Astrocyte (in vitro differentiated cells and primary cell): ENCODE measurements at places on chromosomes 16 and 17.

DNA sequence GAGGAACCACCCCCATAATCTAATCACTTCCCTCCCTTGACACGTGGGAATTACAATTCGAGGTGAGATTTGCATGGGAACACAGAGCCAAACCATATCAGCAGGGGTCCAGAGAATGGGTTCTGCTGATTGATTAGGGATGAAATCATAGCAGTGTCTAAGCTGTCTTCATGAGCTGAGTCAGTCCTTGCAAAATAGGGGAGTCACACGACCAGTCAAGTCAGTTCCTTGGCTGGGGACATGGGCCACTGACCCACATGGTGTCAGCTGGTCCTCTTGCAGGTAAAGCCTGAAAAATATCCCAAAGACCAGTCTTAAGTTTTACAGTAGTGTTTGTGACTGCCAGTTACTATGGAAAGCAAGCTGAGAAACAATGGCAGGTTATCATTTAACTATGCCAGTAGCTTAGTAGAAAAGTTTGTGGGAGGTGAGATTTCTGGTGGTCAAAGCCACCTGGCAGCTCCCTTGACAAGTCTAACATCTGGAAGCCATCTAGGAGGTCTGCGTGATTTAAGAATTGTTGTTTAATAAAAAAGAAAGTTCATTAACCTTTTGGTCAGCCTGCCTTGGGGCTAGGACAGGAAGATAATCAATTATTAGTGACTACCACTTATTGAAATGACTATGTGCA, 15.7 kb upstream of the ATF7IP2 start:
- peak; percentile 18 for DNase-seq

GRCh38 chr16:20938426-20938825, 37.9 kb downstream of the LYRM1 start:
- DNase-seq, result peak; percentile 40

- DNase-seq, result no peak
Observed at GRCh38 chr16:62249069-62249468, 212.8 kb upstream of the CDH8 start.

GRCh38 chr16:1308036-1308976, 1.1 kb upstream of the UBE2I start:
- peak; percentile 46 for DNase-seq

- peak; percentile 94 for DNase-seq
Observed at GRCh38 chr17:80791758-80792284, 199.8 kb upstream of the CHMP6 start.

DNA sequence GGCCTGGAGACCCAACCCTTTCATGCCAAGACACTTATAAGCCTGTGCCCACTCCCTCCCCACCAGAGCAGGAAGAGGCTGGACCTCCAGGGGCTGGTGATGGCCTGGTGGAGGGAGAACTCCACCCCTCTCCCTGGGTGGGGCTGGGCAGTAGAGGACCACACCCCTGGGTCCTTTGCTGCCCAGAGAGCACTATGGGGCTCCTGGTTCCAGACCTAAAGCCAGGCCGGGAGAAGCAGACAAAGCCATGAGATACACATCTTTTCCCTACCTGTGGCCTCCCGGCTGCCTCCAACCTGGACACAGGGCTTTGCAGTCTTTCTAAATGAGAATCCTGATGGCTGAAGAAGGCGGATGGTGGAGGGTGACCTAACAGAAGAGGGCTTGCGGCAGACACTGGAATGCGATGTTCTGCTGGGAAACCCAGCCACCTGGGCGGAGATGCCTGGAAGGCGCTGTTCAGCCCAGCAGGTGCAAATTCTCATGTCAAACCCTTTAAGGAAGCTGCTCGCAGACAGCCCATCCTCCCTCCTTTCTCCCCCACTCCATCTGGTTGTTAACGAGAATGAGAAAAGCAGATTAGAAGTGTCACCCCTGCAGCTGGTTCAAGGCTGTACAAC, 43.9 kb upstream of the KIFC3 start:
- no peak for DNase-seq

DNA sequence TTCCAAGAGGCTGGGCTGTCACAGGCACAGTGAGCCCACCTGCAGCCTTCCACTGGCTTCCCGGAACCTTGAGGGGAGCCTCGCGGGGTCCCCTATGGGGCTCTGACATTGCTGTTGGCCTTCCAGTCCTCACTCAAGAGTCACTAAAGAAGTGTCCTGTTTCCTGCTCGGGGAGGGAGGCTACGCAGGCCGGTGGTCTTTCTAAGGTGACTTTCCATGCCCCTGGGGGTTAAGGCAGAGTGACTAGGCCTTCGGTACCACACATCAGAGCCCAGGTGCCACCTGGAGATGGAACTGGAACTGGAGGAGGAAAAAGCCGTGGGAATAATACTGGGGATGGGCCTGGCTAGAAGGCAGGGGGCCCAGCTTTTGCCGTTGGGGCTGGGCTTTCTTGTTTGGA, 72.1 kb downstream of the IL21R start:
- DNase-seq, result no peak

- DNase-seq, result no peak
Observed at GRCh38 chr16:57955572-57956188, 15.2 kb downstream of the CNGB1 start.

DNA sequence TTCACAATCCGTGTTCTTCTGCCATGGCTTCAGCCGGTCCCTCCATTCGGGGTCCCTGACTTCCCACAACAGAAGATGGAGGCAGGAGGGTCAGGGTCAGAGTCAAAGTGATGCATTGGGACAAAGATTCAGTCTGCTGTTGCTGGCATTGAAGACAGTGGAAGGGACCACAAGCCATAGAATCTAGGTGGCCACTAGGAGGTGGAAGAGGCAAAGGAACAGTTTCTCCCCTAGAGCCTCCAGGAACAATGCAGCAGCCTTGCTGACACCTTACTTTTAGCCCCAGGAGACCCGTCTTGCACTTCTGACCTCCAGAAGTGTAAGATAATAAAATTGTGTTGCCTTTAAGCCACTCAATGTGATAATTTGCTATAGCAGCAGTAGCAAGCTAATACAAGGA, 55.9 kb downstream of the MFSD11 start:
- peak; percentile 6 for DNase-seq

DNA sequence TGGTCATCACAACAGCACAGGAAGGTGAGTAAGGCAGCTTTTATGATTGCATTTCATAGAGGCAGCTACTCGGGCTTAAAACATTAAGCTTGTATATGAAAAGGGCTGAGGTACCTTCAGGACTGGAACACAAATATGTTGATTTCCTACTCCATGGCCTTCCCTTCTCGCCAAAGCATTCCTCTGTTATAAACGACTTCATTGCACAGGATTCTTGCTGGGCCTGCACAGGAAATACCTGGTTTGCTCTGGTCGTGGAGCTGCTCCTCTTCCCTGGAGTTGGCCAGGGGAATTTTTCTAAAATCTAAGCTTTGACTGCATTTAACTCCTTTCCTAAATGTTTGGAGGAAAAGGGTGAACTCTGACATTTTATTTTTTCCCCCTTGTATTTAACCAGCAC, 49.0 kb downstream of the CHD9 start:
- DNase-seq, result peak; percentile 45

- peak; percentile 88 for DNase-seq
Observed at GRCh38 chr17:29250666-29251065, 4.0 kb downstream of the CRYBA1 start.

DNA sequence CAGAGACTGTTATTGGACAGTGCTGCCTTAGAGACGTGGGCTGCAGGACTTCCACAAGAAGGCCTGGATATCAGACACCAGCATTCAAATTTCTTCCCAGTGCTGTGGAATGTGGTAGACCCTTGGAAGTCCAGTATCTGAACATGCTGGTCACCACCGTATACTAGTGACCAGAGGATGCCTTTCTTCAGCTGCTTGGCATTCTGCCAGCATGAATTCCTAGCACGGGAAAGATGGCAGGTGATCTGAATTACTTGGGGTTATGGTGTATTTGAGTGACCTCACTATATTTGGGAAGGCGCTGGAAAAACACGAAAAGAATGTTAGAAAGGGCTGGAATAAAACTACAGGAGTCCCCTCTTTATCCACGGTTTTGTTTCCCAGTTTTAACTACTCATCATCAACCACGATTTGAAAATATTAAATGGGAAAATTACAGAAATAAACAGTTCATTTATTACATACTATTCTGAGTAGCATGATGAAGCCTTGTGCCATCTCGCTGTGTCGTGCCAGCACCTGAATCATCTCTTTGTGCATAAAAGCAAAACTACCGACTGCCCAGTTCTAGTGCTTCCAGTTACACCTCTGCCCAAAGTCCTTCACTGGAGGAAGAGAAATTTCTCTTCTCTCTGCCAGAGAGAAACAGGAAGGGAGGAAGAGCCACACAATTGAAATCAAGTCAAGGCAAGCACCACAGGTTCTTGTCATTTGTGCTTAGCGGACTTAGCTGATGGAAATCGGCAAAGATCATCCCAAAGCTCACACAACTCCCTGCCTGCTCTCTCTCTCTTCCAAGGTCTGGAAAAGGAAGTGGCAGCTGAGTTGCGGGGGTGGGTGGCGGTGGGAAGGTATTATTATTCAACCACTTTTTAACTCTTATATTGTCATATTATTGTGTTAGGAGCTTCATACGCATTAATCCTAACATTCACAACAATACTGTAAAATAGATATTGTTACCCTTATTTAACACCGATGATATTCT, 1.4 kb upstream of the CHST4 start:
- no peak for DNase-seq

GRCh38 chr16:87297918-87298631, 19.1 kb downstream of the C16orf95 start:
- no peak for DNase-seq

DNA sequence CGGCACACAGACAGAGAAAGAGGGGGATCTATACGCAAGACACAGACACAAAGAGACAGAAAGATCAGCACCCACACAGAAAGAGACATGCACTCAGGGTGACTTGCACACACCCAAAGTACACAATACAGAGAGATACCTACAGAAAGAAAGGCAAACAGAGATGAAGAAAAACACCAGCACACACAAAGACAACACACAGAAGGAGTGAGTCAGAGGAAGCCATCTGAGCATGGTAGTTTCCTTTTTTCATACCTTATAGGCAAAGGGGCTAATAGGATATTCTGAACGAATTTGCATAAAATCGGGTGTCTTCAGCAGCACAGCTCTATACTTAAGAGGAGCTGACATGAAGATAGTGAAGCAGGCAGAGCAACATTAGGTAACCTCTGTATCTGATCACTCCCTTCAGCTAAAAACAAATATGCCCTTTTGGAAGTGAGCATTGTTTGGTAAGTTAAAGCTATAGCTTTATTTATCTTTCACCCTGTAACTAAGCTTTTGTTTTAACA, 198.6 kb downstream of the AATF start:
- DNase-seq, result peak; percentile 10

DNA sequence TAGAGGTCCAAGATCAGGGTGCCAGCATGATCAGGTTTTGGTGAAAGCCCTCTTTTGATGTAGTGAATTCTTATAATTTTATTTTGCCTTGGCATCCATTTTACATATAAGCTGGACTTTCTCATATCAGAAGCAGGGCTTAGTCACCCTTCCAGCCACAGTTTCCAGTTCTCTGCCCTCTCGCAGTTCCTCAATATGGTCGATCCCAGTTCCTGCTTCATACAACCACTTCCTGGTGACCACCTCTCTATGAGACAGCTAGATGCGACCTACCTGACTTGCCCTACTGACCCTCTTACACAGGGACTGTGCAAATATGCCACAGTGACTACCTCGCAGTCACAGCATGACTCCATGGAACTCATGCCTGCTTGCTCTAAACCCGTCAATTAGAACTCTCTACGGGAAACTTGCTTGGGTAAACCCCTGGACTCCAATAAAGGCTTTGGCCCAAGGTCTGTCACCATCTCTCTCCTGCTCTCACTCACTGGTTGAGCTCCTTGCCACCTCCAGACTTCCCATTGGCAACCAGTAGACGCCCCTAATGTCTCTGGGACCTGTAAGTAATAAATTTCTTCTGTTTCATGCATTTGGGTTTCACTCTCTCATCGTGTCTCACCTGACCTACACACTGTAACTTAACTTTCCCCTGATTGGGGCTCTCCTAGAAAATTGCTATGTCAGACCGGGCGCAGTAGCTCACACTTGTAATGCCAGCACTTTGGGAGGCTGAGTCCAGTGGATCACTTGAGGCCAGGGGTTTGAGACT, 21.4 kb downstream of the CD300LG start:
- DNase-seq, result no peak

- no peak for DNase-seq
Observed at GRCh38 chr17:50265212-50265611, 9.1 kb upstream of the TMEM92 start.

DNA sequence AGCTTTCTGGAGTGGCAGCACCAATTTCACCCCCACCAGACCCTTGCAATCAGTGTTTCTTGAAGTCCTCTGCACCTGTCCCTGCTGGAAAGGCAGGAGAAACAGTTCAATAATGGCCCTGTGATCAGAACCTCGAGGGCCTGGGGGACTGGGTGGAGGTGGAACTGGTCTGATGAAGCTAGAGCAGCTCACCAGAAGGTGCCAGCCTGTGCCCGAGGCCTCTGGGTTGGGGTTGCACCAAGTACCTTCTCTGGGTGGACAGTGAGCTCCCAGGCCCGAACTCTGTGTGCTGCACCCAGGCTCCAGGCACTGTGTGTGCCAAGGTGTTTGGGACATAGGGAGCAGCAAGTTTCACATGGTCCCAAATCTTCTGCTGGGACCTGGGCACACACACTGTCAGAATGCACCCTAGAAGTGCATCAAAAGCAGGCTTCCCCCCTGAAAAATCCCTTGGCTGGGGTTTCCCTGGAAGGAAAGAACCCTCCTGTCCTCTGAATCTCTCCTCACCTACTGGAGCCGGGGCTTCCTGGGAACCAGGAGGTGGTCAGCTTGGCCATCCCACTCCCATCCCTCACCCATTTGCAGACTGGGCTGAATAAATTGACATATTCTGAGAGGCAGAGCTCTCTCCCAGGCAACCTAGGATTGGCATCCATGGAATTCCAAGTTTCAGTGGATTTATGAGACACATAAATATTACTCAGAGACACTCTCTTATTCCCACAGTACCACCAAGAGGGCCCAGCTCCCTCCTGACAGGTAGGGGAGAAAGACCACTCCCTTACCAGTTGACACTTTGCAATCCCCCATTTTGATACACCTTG, 17.4 kb downstream of the CD300LG start:
- DNase-seq, result no peak

DNA sequence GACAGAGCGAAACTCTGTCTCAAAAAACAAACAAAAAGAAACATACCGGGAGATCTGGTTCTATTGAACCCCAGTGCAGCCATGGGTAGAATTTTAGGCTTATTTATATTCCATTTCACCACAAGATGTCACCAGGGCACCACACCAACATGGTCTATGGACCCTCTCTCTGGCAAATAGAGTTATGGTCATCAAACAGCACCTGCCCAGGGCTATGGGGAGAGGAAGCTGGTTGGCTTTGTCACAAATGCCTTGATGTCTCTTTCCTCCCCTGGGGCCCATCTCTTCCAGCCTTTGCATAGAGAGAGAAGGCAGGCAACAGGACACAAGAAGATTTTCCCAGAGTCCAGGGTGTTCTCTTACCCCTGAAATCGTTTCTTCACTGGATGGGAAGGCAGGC, 128.4 kb downstream of the WWOX start:
- no peak for DNase-seq

GRCh38 chr17:64951877-64952276, 32.6 kb upstream of the LRRC37A3 start:
- DNase-seq, result no peak

GRCh38 chr17:81200695-81201580, 21.8 kb downstream of the CEP131 start:
- DNase-seq, result peak; percentile 40
